ENCODE measurements at places on chromosomes 6 and 20.

GRCh38 chr6:72835749-72836148 is 213.9 kb downstream of the KCNQ5 start:
- no peak for DNase-seq

DNA sequence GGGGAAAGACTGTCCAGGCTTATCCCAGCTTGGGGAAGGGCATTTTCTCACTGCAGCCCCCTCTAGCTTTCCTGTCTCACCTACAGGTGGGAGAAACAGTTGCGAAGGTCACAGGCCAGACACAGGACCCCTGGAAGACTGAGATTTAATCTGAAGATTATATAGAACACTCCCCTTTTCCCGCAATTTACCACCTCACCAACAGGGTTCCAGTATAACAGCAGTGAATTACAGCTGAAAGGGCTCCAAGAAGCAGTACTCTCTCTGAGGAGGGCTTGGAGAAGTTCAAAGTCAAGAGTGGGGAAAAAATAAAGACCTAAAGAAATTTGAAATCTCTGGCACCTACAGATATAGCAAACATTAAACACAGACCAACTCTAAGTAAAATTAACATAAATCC is 111.9 kb downstream of the ANKRD60 start:
- no peak for DNase-seq

- no peak for DNase-seq
Observed at GRCh38 chr6:106305740-106306139, 19.8 kb downstream of the ATG5 start.

DNA sequence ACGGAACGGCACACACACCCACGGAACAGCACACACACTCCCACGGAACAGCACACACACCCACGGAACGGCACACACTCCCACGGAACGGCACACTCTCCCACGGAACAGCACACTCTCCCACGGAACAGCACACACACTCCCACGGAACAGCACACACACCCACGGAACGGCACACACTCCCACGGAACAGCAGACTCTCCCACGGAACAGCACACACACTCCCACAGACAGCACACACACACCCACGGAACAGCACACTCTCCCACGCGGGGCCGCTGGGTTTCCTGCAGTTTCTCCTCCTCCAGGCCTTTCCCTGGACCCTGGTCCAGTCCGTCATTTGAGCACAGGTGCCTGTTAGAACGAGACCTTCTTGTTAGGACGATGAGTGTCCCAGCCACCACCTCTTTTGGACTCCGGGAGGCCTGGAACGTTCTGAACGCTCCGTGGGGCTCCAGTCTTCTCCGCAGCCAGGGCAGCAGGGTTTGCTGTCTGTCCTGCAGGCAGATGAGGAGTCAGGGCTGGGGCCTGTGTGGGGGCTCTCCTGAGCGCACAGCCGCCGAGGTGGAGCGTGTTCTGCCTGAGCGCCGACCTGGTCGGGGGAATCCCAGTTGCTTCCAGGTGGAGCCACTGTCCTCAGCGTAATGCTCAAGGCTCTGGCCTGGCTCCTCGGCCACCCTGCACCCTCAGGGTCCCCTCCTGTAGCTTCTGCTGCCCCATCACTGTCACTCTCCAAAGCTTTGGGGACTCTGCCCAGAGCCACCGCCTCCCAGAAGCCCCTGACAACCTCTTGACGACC is 17.6 kb upstream of the TNFRSF6B start:
- no peak for DNase-seq

GRCh38 chr6:1617466-1618310 is 8.0 kb downstream of the FOXC1 start:
- no peak for DNase-seq

GRCh38 chr6:106574741-106575458 is 54.4 kb downstream of the RTN4IP1 start:
- no peak for DNase-seq

GRCh38 chr6:85396159-85396808 is 53.6 kb upstream of the NT5E start:
- no peak for DNase-seq

- no peak for DNase-seq
Observed at GRCh38 chr6:138571585-138572166, 72.4 kb upstream of the NHSL1 start.

GRCh38 chr6:168578036-168578435 is 137.1 kb downstream of the SMOC2 start:
- no peak for DNase-seq

GRCh38 chr6:70707893-70708292 is 40.2 kb downstream of the SMAP1 start:
- no peak for DNase-seq

- no peak for DNase-seq
Observed at GRCh38 chr6:80148220-80148619, 41.7 kb downstream of the BCKDHB start.

DNA sequence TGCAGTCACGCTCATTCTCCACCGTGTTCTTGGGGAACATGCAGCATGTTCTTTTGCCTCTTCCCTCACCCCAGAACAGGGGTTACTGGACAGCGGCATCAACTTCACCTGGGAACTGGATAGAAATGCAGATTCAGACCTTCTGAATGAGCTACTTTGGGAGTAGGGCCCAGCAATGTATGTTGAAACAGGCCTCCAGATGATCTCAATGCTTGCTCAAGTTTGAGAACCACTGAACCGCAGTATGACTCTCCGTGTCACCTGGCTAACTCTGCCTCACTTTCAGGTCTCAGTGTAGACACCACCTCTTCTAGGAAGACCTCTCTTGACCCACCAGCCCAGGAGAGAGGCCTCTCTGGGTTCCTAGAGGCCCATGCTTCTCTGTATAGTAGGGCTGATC is 4.9 kb downstream of the TRIB3 start:
- DNase-seq: no peak

- no peak for DNase-seq
Observed at GRCh38 chr6:82840571-82840970, 225.1 kb downstream of the UBE3D start.

DNA sequence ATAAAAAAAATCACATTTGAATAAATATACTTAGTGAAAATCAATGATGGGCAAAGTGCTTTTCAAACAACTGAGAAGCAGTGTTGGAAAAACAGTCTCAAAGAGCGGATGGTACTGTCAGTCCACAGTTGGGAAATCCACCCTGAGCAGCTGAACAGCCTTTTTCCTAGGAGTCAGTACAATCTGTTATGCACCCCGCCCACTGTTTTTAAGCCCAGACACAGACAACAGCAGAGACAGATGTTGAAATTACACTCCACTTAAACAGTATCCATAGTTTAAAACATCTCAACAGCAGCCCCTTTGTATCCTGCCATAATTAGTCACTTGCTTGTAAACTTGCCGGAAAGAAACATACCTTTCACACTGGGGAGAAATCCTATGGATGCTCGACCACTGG is 372 bp downstream of the KIAA0408 start:
- DNase-seq: no peak
